ENCODE measurements at places on chromosomes 1 and 21.
A peak's percentile ranks its signal among the peaks of the same experiment; 100 is the strongest.

GRCh38 chr1:221762121-221762520 is 20.2 kb upstream of the DUSP10 start:
- DNase-seq: no peak

DNA sequence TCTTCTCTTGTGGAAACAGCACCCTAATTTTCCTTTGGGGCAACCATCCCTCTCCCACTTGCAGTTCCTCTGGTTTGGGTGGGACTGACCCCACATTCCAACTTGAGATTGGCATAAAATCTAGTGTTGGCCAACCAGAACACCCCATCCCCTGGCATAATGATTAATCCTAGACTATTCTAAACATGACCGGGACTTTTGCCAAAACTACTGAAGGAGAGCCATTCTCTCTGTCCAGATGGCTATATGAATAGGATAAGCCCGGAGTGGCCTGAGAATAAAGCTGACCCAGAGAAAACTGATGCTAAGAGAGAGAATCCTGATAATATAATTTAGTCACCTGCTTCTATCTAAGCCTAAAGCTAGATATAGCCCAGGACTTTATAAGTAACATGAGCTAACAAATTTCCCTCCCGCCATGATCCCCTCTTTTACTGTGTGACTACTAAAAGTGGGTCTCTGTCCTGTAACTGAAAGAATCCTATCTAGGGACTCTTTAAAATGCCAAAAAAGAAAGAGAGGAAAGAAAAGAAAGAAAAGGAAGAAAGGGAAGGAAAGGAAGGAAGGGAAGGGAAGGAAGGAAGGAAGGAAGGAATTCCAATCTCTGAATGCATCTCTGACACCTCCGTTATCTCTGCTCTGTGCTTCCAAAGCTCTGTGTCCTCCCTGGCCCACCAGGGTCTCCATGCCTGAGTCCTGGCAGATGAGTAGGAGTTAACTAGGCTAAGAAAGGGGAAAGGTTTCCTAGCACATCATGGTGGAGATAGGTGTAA is 28.0 kb upstream of the NRDC start:
- DNase-seq: no peak

DNA sequence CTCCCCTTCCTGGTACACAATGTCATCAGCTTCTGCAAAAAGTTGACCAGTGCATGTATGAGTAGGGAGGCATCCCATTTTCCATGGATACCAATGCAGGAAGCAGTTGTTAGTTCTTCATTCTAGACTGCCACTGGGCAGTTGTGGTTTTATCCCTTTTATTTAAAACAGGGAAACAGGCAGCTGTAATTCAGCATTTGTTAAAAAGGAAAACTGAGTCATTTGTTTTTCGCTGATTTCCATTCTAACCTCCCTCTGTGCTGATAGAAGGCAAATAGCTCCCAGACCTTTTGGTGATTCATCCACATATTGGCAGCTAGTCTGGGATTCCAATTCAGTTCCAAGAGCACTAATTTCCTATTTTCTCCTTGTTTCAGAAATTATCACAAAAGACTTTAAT is 21.1 kb upstream of the ABCA4 start:
- no peak for DNase-seq

- DNase-seq: no peak
These were observed 102.8 kb downstream of the POFUT2 start for GRCh38 chr21:45184869-45185268.

GRCh38 chr1:155960081-155960745 is 18.1 kb downstream of the ARHGEF2 start:
- no peak for DNase-seq

DNA sequence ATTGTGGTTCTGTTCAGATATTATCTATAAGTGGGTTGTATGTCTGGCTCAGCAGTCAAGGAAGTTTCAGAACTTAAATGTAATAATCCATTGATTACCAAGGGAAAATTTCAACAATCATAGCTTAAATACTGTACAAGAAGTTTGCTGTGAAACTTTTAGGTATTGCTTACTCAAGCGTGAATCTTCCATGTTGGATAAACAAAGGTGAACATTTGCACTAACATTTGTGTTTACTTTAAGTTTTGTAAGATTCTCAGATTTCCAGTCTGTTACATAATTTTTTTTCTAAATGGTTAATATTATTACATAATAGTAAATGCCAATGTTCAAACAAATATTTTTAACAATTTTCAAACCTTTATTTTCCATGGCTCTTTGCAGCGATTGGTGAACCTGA is 285.6 kb downstream of the NCAM2 start:
- DNase-seq: no peak

- DNase-seq: peak; percentile 99
These were observed 37.3 kb downstream of the RGL1 start for GRCh38 chr1:183841950-183842794.

- DNase-seq: no peak
These were observed at the start of gene EFHD2 for GRCh38 chr1:15409388-15410222. TSS of gene EFHD2 (plus strand) at chr1:15409888. CDS start at chr1:15409972, 84 bp downstream.

GRCh38 chr1:198893763-198894444 is 255.1 kb downstream of the PTPRC start:
- no peak for DNase-seq

- DNase-seq: no peak
These were observed 8.8 kb downstream of the SLC19A1 start for GRCh38 chr21:45533361-45533845.

DNA sequence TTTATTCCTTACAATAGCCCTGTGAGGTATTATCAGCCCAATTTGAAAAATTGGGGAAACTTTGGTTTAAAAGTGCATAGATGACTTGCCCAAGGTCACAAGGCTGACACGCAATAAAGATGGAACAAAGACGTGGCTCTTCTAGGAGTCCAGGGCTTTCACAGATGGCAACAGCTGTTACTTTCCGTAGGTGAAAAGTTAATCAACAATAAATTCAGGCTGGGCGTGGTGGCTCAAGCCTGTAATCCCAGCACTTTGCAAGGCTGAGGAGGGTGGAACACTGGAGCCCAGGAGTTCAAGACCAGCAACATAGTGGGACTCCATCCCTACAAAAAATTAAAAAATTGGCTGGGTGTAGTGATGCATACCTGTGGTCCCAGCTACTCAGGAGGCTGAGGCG is 87.8 kb upstream of the ATF3 start:
- no peak for DNase-seq

DNA sequence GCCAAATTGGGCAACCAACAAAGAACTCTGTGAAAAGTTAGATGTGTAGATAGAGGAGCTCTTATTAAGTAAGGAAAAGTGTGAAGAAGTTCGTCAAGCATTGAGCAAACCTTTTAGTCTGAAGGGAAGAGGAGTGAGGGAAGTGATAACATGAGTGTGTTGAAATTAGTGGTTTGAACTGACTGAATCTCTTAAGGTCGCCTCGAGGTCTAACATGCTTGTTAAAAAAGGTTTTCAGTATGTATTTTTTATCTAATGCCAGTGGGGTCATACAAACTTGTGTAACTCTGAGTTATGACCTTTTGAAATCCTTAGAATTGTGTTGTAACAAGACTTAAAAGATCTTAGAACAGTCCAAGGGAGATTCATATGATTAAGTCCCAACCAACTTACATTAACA is 34.1 kb downstream of the SOAT1 start:
- no peak for DNase-seq

DNA sequence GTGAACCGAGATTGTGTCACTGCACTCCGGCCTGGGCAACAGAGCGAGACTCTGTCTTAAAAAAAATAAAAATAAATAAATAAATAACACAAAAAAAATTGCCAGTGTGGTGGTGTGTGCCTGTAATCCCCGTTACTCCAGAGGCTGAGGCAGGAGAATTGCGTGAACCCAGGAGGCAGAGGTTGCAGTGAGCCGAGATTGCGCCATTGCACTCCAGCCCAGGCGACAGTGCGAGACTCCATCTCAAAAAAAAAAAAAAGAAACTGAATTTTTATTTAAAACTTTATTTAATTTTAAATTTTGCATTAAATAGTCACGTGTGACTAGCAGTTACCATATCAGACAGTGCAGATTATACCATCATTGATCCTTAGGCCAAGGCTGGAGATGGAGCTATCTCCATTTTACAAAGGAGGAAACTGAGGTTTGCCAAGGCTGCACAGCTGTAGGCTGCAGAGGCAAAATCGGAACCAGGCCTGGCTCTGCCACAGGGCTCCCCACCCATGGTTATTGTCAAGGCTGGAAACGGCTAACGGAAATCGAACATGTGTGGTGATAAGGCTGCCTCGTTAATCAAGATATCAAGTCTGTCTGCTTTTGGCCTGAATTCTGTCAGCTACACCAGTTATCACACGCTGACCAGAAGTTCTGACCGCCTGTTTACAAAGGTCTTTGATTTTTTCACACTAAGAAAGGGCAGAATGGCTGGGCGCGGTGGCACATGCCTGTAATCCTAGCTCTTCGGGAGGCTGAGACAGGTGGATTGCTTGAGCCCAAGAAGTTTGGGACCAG is 20.5 kb downstream of the HSPG2 start:
- DNase-seq: no peak

GRCh38 chr1:171258943-171259342 is 10.6 kb downstream of the FMO1 start:
- DNase-seq: no peak

- DNase-seq: no peak
These were observed 3.2 kb upstream of the PLEKHA6 start for GRCh38 chr1:204362984-204363334.

DNA sequence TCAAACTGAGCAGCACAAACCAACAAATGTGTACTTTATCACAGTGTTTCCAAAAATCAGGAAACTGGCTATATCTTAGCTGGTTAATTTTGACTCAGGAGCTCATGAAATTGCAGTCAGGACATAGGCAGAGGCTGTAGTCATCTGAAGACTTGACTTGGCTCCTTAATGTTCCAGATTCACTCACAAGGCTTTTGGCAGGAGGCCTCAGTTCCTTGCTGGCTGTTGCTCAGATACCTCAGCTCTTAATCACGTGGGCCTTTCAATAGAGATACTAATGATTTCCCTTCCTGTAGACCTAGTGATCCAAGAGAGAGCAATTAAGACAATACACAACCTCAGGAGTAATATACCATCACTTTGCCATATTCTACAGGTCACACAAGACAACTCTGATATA is 537.7 kb downstream of the BRINP3 start:
- DNase-seq: no peak

DNA sequence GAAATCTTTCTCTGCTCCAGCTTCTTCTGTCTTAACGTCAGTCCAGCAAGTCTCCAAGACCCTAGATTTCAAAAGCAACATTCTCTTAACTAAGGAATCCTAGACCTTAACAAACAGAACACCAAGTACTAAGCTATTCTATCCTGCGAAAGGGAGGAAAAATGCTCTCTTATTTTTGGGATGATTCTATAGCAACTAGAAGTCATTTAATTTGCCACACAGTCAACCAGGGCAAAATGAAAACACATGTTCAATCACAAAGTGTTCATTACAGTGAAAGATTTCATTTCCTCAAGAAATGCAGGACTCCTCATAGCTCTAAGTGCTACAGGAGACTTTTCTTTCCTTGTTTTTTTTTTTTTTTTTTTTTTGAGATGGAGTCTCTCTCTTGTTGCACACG is 36.2 kb upstream of the DOCK7 start:
- DNase-seq: peak; percentile 83

DNA sequence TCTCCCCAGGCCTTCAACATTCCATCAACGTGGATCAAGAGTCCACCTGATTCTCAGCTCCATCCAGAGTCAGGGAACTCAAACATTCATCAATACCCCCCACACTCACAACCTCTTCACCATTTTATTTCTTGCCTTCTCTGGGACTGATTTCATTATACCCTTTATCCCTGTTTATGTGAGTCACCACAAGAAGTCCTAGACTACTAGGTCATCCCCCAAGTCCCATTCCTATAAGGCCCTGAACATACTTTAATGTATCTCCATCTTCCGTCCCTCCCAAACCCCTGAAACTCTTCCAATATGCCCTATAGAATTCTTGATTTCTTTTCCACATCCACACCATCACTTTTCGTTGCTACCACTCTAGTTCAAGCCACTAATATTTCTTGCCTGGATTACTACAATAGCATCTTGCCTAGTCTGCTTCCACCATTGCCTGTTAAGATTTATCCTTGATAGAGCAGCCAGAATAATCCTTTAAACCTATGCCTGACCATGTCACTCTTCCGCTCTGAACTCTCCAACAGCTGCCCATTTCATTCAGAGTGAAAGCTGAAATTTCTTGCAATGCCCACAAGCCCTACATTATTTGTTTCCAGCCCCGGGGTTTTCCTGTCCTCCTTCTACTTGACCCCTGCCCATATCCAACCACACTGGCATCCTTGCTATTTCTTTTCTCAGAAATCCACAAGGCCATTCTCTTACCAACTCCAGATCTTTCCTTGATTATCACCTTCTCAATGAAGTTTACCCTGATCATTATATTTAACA is 9.4 kb upstream of the SAMD13 start:
- no peak for DNase-seq

DNA sequence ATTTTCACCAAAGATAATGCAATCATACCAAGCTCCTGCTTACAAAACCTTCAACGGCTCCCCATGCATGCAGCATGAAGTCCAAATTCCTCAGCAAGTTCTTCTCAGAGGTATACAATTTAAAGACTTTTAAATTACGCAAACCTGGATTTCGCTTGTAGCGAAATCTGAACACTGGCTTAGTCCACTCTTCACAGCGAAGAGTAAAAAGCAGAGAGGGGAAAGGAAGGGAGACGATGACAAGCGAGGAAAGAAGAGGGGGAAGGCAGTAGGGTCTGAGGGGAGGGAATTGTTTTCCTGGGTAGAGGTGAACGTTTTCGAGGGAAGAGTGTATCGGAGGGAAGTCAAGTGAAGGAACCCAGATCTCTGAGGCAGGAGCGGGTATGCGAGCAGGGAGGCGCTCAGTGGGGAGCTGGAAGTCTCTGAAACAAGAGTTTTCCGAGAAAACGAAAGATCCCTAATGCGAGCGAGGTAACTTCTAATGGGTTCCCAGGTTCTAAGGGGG is 790 bp downstream of the TESK2 start:
- DNase-seq: no peak

- DNase-seq: no peak
These were observed 56.0 kb upstream of the RAP1A start for GRCh38 chr1:111563619-111564018.

DNA sequence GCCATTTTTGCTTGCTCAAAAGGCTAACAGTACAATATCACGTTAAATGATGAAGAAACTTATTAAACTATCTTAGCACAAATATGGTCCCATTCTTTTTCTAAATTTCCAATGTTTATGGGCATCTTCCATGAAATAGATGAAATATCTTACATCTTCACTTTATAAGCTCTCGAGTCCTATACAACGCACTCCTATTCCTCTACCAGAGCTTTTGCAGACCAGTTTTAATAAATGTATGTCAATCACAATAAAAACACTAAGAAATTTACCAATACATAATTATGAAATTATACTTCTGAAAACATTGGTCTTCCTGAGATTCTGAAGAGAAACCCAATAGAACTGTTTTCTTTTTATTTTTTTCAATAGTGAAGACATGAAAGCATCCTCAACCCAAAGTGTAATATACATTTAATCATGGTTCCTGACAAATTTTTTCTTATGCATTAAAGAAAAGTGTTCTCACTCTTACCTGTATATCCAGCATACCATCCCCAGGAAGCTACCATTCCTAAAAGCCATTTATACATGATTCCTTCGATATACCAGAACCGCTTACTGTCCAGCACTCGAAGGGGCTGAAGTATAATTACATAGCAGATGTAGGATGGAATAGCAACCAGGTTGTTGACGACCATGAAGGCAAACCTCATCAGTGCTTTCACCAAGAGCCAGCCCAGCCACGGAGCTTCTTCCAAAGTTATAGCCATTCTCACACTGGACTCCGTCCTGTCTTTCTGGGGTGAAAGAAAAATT is 1.8 kb downstream of the LPGAT1 start:
- no peak for DNase-seq

- no peak for DNase-seq
These were observed 206.9 kb downstream of the ASTN1 start for GRCh38 chr1:176957603-176958002.
